ENCODE measurements at places on chromosomes 7 and 10. TPM values are rescaled to one million over a fixed set of nuclear protein-coding genes. Genes with fewer than 3 reads are reported as not detected.

The FAM25A gene
- total RNA-seq = not detected

The SUGCT gene
- total RNA-seq = 4.8 TPM

- no peak overlapping the region for H3K27ac ChIP-seq
- H3K4me1 ChIP-seq = peaks cover 4% of the 10 kb centered on the region
- no peaks in the 10 kb centered on the region for H3K36me3 ChIP-seq
- DNase-seq = no peak
Measured at GRCh38 chr10:46555713-46556514, 544 bp downstream of the GPRIN2 start.

DNA sequence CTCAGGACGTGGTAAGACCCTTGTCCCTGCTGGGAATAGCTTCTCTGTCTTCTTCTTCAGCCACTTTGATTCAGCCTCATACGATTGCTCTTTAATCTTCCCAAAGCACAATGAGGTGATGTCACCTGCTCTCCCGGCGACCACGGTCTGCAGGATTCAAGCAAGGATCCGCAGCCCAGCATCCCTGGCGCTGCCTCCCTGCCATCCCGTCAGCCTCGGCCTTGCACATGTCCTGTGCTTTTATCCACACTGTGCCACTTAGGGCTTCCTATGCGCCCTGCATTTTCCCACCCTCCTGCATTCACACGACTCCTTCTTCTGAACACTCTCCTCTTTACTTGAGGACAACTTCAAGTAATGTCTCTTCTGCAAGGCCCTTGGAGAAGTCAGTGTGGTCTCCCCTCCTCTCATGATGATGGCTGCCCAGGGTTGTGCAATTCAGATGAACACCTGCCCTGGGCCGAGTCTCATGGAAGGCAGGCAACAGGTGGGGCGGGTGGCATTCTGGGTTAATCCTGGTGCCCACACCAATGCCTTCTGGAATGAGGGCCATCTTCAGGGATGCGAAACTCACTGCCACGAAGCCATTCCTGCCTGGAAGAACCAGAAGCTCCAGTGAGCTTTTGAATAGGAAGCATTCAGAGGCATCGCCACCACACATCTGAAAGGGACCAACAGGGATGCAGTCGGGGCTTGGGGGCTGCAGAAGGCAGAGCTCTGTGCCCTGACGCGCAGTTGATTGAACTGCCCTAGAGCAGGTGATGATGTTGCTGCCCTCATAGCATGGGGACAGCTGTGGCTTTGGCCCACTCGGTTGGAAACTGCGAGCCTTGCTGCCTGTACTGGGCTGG lies 287.5 kb downstream of the GLRX3 start:
- H3K27me3 ChIP-seq = no peaks in the 10 kb centered on the region
- H3K36me3 ChIP-seq = no peaks in the 10 kb centered on the region
- no peak overlapping the region for H3K4me3 ChIP-seq
- DNase-seq = no peak
- no peaks in the 10 kb centered on the region for H3K4me1 ChIP-seq

GRCh38 chr7:26663874-26664273 lies 200.5 kb downstream of the SKAP2 start:
- no peak overlapping the region for H3K4me3 ChIP-seq
- no peaks in the 10 kb centered on the region for H3K4me1 ChIP-seq
